Hair follicular keratinocyte (primary cell): ENCODE measurements at places on chromosomes 6 and 20. TPM values are rescaled to one million over a fixed set of nuclear protein-coding genes. Genes with fewer than 3 reads are reported as not detected.

Gene LSM14B
- 17.6 and 20.8 TPM in 2 replicates for total RNA-seq

Gene BTBD9
- 2.7 and 4.6 TPM in 2 replicates for total RNA-seq

Gene MRAP2
- total RNA-seq: 0.08 and 0.19 TPM in 2 replicates

Gene CAGE1
- 0.27 TPM in 1 of 2 replicates, not detected in the other for total RNA-seq

Gene SNX14
- total RNA-seq: 71.3 and 75.8 TPM in 2 replicates

Gene TP53TG5
- total RNA-seq: not detected in 2 replicates

Gene EEF1A2
- total RNA-seq: not detected in 2 replicates

Gene SASH1
- 3.0 and 4.4 TPM in 2 replicates for total RNA-seq

Gene PTK6
- 16.7 and 28.0 TPM in 2 replicates for total RNA-seq

Gene SMIM26
- 114 and 133 TPM in 2 replicates for total RNA-seq

Gene KIF13A
- 34.6 and 48.6 TPM in 2 replicates for total RNA-seq

Gene NQO2
- 6.6 and 7.2 TPM in 2 replicates for total RNA-seq

Gene IP6K3
- total RNA-seq: not detected in 2 replicates

Gene LTB
- total RNA-seq: 0.49 and 1.5 TPM in 2 replicates

Gene CDH22
- total RNA-seq: not detected in 2 replicates

Gene TLDC2
- not detected in 2 replicates for total RNA-seq

Gene CCN6
- 0.31 and 2.7 TPM in 2 replicates for total RNA-seq

Gene EPHA7
- not detected in 2 replicates for total RNA-seq

Gene UST
- 4.3 and 9.3 TPM in 2 replicates for total RNA-seq

Gene CDKAL1
- total RNA-seq: 8.7 and 10.2 TPM in 2 replicates

Gene ZKSCAN3
- 1.1 and 2.7 TPM in 2 replicates for total RNA-seq

Gene MAPK14
- total RNA-seq: 36.1 and 38.3 TPM in 2 replicates

Gene IL17A
- total RNA-seq: not detected in 2 replicates

Gene PHACTR1
- 1.1 and 1.2 TPM in 2 replicates for total RNA-seq

Gene ACTL10
- 2.5 and 3.4 TPM in 2 replicates for total RNA-seq

Gene SLC13A3
- 7.9 and 9.2 TPM in 2 replicates for total RNA-seq

Gene OR12D3
- not detected in 2 replicates for total RNA-seq

Gene PRL
- total RNA-seq: not detected in 2 replicates

Gene SYNDIG1
- total RNA-seq: 0.27 and 5.9 TPM in 2 replicates

Gene CNKSR3
- 0.47 and 1.1 TPM in 2 replicates for total RNA-seq

Gene ENPP3
- total RNA-seq: not detected in 2 replicates

Gene CCN2
- 12.7 and 13.5 TPM in 2 replicates for total RNA-seq

Gene HSPA1L
- 0.53 and 0.62 TPM in 2 replicates for total RNA-seq

Gene IRF4
- not detected in 2 replicates for total RNA-seq

Gene MDFI
- total RNA-seq: 415 and 464 TPM in 2 replicates

Gene PDYN
- not detected in 2 replicates for total RNA-seq
